ENCODE measurements at places on chromosomes 7 and 10.

- no peak for DNase-seq
These were observed 133.1 kb upstream of the NPS start for GRCh38 chr10:127415901-127416581.

GRCh38 chr10:62732841-62733653 is 71.5 kb upstream of the ADO start:
- DNase-seq, result peak; percentile 38

DNA sequence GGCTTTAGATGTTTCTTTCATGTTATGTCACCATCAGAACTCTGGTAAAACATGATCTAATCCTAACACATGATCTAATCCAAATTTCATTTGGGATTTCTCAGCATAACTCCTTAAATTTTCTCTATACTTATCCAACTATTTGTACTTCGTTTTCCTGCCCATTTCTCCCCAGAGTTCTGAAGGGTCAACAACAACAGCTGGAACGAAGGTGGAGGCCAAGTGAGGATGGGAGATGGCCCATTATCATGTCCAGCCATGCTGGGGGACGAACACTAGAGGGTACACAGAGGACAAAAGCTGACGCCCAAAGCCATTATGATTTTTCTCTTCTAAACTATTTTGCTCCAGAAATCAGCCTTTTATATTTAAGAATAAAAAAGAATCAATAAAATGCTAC is 185.4 kb downstream of the DOCK4 start:
- no peak for DNase-seq

- DNase-seq, result no peak
These were observed 44.6 kb downstream of the CFAP46 start for GRCh38 chr10:132897516-132898381.

DNA sequence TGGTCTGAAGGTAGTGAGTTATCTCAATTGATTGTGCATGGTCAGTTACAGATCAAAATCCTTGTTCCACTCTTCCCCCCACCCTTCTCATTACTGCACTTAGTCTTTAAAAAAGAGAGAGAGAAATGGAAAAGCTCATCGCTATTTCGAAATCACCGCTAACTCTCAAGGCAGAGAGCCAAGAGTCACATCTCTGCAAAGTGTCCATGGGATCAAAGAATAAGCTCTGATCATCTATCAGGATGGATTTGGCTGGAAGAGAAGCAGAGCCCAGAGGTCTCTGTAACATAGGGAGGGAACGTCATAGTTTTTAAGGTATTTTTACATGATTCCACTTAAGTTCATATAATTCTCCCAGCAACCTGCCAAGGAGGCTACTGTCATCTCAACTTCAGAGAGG is 30.0 kb upstream of the MYH16 start:
- no peak for DNase-seq

DNA sequence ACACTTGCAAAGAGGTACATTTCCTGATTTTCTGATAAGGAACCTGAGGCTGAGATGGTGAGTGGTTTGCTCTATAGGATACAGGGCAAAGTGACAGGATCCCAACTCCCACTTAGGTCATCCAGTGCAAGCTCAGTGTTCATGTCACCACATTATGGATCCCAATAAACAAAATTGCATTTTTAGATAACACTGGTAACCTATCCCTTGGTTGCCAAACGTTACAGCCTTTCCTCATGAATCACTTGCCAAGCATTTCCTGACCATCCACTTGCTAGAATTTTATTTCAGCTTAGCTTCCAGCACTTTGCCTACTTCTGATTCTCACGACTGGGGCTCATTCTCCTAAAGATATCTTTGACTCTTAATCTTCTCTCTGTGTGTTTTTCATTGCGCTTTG is 131.4 kb upstream of the ODAD2 start:
- DNase-seq, result no peak

DNA sequence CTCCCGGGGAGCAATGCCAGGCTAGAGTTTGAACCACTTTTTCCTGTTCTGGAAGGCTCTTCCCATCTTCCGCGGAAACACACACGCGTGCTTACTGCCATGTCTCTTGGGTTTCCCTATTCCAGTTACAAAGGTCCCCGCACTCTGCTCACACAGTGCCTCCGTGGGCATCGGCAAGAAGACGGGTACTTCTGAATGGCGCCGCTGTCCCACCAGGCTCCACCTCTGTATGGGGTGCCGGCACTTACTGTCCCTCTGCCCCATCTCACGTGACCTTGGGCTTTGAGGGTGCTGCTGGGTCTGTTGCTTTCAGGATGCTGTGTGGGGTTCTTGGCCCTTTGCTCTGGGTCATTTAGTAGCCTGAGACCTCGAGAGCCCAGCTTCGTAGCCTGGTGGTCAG is 170.7 kb upstream of the SH2B2 start:
- no peak for DNase-seq

- DNase-seq, result no peak
These were observed 44.3 kb upstream of the ECHDC3 start for GRCh38 chr10:11697718-11698527.

GRCh38 chr7:155289107-155289506 is 8.6 kb upstream of the INSIG1 start:
- no peak for DNase-seq

GRCh38 chr10:127874671-127875448 is 17.9 kb downstream of the CLRN3 start:
- DNase-seq, result no peak

- DNase-seq, result no peak
These were observed 95.8 kb downstream of the SEMA3C start for GRCh38 chr7:80823057-80823456.

DNA sequence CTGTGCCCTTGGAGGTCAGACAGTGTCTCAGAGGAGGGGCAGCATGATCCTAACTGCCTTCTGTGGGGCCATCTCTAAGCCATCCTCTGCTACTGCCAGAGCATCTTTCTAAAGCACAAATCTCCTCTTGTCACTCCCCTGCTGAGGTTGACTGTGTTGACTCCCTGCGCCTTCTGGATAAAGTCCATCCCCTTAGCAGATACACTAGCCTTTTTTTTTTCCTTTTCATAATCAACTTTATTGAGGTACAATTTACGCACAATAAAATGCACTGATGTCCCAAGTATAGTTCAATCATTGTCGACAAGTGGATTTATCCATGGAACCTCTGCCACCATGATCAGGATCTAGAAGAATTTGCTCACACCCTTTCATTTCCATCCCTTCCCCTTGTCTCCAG is 150.1 kb downstream of the SPAG6 start:
- DNase-seq, result no peak

- no peak for DNase-seq
These were observed 260.7 kb downstream of the BICC1 start for GRCh38 chr10:58773341-58773740.

- no peak for DNase-seq
These were observed 5.1 kb upstream of the PMPCB start for GRCh38 chr7:103292122-103292521.

GRCh38 chr10:132183046-132183445 is 3.7 kb upstream of the DPYSL4 start:
- DNase-seq, result no peak

DNA sequence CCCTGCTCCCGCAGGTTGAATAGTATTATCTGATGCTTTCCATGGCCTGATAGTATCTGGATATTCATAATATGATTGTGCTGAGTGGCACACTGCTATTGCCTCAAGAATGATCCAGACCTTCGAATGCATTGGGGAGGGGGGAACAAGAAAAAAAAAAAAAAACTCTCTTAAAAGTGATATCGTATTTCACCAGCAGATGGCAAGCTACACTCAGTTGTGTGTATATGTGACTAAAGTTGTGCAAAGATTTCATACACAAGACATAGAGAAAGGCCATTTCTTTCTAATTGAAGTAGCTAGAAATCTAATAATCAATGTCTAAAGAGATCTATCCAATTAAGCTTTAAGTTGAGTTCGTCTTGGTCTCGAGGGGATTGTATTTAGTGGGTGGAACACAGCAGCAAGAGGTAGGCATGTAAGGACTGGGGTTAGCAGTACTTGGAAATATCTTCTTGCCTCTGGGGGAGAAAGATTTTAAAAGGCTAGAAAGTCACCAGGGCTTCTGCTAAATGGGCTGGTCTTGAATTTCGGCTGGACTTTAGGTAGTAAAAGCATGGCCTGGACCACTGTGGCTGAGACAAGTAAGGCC is 15.3 kb downstream of the SFRP4 start:
- DNase-seq, result no peak

DNA sequence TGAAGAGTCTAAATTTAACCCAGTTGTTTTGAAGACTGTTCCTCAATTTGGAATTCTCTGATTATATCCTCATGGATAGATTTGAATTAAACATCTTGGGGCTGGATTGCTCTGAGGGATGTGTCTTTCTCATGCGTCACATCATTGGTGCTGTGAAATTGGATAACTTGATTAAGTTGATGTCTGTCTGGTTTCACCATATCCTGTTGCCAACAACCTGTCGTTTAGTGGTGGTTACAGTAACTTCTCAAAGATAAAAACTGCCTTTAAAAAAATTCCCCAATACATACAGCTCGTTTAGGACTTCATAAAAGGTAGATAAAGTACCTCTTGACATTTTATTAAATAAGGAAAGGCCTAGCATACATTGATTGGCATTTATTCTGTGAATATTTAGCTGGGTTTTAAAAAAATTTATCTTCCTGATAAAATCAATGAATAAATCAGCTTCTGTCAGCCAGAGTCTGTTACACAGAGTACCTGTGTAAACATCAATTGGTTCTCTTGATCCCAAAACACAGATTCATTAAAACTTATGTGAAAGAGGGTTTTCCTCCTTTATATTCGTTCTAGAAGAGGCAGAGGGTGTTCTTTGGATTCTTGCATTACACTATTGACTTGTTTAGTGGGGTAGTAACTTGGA is 10.5 kb downstream of the CRCP start:
- DNase-seq, result no peak

DNA sequence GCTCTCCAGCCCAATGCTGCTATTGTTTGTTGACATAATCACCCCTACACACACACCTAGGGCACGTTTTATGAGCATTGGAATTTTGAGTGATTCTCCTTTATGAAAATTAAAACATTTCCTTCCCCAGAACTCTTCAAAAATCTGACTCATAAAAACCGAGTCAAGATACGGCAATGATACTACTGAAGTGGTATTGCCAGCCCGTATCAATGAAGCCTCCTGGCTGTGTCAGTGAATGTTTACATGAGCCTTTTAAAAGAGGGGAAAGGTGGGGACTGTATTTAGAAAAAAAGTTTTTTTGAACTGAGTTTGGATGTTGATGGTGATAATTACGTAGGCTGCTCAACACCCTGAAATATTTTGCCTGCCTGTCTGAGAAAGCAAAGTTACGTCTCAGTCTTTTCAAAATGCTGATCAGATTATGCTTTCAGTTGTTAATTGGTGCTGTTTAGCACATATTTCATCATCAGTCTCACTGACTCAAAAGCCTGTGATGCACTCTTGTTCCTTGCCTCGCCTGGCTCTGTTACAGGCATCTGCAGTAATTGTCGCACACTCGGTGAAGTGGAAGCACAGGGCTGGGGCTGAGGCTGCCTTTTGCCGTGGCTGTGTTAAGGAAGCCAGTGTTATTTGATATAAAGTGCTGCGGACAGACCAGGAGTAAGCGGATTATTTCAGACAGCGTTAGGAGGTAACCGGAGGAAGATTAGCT is 157.4 kb upstream of the TCF7L2 start:
- DNase-seq, result no peak

GRCh38 chr10:69960988-69961880 is 91.4 kb upstream of the MACROH2A2 start:
- DNase-seq, result no peak

- DNase-seq, result no peak
These were observed 132.3 kb upstream of the TBX20 start for GRCh38 chr7:35386082-35386815.

DNA sequence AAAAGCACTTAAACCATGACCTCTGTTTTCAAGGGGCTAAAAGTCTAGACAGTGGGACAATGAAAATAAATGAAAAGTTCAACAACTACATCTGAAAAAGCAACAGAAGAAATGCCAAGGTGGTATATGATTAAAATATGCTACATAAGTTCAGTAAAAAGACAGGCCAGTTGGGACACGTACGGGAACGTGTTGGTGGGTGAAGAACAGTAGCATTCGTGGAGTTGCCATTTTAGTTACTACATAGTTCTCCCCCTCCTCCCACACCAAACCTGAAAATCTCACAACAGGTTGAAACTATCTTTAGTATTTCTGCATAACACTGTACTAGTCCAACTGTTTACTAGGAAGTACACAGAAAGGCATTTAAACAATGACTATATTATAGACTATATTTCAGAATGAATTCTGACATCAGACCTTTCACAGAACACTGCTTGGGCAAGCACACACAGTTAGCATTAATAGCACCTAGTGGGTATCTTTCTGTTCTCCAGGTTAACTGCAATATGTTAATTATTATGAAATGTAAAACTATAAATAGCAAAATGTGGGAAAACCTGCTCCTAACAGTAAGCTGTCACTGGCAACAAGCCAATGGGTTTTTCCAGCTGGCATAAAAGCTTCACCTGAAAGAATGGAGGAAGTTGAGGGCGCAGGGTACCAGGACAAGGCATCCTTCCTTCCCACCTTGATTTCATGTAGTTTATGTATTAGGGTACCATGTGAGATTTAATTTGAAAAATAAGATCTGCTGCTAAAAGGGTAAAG is 135.0 kb downstream of the STRA8 start:
- DNase-seq, result no peak

DNA sequence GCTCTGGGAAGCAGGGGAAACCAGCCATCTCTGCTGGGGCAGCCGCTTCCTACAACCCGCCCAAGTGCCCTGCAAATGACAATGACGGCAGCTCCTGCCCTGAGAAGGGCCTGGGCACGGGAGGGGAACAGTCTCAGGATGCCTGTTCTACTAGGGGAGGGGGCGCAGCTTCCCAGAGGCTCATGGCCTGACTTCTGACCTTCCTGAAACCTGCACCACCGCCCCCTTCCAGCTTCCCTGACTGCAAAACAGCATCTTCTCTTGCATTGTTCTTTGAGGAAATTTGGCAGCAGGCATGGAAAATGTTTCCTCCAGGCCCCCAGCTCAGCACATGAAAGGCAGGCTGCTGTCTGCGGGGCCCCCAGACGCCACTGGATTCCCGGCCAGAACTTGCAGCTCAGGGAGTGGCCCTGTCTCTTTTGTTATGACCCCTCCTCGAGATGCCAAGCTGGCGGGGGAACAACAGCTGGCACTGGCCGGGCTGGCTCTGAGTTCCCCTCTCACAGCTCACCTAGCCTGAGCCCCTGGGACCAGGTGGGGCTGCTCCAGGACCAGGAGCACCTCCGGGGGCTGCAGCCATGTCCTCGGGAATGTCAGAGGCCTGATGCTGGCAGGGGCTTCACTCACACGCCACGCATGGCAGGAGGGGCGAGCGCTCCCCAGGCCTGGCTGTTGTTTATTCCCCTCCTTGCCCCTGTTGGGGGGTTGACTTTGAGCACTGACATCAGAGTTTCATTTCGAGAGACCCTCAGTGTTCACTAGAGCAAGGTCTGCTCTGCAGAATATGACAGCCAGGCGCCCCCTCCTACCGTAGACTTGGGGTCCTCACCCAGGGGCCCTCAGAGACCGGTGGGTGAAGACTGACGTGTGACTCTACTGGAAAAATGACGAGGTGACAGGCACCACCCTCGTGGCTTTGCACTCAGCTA is 62.7 kb downstream of the CALML3 start:
- no peak for DNase-seq

- DNase-seq, result no peak
These were observed 72.6 kb upstream of the PDLIM1 start for GRCh38 chr10:95363303-95363912.

GRCh38 chr10:7274293-7274692 is 136.5 kb downstream of the SFMBT2 start:
- DNase-seq, result no peak

- DNase-seq, result no peak
These were observed 57.2 kb downstream of the ENTPD1 start for GRCh38 chr10:95813054-95813685.

- no peak for DNase-seq
These were observed 33.4 kb upstream of the HGF start for GRCh38 chr7:81803267-81803666.

GRCh38 chr7:27141137-27141922 is 2.2 kb downstream of the HOXA5 start:
- DNase-seq, result no peak

Measured in stimulated activated CD8-positive, alpha-beta memory T cell treated with anti-CD3 and anti-CD28 coated beads, Interleukin-2, amount 100 ng/mL, for 48 hours (primary cell).